CD4-positive, alpha-beta memory T cell (primary cell): ENCODE measurements at places on chromosomes 1 and 21. TPM values are rescaled to one million over a fixed set of nuclear protein-coding genes. Genes with fewer than 3 reads are reported as not detected.

GRCh38 chr1:237562242-237562823 lies 328.4 kb downstream of the ZP4 start:
- no peaks in the 10 kb centered on the region for H3K27me3 ChIP-seq
- no peaks in the 10 kb centered on the region for H3K4me1 ChIP-seq
- DNase-seq, result peak; percentile 39
- H3K36me3 ChIP-seq, result no peaks in the 10 kb centered on the region

Gene CENPF
- total RNA-seq, result 2.2 TPM

Gene DMBX1
- total RNA-seq, result not detected

DNA sequence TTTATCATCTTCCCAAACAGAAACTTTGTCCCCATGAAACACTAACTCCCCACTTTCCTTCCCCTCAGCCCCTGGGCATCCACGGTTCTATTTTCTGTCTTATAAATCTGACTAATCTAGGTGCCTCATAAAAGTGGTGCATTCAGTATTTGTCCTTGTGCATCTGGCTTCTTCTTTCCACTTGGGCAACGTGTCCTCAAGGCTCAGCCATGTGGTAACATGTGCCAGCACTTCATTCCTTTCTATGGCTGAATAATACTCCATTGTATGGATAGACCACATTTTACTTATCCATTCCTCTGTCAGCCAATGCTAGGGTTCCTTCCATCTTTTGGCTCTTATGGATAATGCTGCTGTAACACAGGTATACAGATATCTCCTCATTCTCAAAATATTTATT lies 305.0 kb upstream of the RUNX1 start:
- H3K27ac ChIP-seq, result no peak overlapping the region
- H3K4me3 ChIP-seq, result no peak overlapping the region
- no peak for DNase-seq
- no peaks in the 10 kb centered on the region for H3K27me3 ChIP-seq

DNA sequence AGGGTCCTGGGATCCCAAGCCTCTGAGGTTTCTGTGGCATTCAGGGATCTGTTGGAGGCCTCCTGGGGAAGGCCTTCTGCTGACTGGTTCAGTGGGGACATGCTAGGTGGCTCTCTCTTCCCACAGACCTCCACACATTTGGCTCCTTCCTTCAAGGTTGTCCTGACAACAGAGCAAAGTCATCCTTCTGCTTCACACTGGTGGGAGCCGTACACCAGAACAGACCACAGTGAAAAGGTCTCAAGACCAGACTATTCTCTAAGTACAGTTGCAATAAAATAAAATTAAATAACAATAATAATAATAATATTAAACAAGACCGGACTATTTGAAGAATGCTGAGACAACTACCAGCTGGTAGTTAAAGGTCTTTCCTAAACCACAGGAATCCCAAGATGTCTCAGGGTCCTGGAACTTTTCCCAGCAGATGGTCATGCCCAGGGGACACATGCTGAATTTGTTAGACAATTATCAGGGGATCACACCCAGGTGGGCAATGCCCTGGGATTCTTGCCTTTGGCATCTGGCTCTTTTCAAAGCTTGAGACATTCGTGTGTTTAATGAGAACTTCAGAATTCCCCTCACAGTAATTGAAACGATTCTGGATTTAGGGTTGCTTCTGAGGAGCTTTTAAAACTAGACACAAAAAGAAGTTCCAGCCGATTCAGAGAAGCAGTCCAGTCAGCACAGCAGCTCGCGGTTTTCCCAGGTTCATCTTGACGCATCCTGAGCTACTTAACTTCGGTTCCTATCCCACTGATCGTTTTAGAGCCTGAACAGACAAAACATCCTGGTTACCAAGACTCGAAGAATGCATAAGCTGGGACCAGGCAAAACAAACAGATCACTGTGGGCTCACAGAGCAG lies 22.9 kb downstream of the HTR1D start:
- H3K36me3 ChIP-seq, result no peaks in the 10 kb centered on the region
- no peaks in the 10 kb centered on the region for H3K27me3 ChIP-seq
- H3K4me3 ChIP-seq, result no peak overlapping the region
- H3K4me1 ChIP-seq, result no peaks in the 10 kb centered on the region

- no peak overlapping the region for H3K4me3 ChIP-seq
- DNase-seq, result no peak
- no peak overlapping the region for H3K27ac ChIP-seq
- no peaks in the 10 kb centered on the region for H3K27me3 ChIP-seq
- H3K4me1 ChIP-seq, result peaks cover 37% of the 10 kb centered on the region
Observed at GRCh38 chr21:33256019-33256418, 10.1 kb upstream of the IL10RB start.

DNA sequence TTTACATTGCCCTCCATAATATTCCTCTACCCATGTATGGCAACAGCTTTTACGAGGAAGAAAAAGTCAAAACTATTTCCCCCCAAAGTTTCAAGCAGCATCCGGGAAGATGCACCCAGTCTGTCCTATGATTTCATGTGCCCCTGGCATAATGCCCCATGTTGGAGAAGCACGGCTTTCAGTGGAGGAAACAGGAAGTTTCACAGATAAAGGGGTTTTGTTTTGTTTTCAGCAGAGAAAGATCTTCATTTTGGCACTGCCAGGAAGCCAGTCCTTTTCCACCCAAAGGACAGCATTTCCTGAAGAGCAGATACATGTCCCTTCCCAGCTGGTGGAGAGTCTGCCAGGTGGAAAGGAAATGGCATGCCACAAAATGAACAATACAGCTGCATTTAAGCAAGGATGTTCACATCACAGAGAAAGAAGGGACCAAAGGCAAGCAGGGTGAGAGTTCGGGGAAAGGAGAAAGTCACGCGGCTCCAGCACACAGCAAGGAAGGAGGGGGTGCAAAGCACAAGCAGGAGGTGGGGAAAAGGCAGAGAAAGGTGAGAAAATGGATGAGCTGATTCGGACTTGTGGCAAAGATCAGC lies 95.3 kb upstream of the HIVEP3 start:
- no peak for DNase-seq
- no peaks in the 10 kb centered on the region for H3K36me3 ChIP-seq
- H3K27me3 ChIP-seq, result no peaks in the 10 kb centered on the region

- no peak overlapping the region for H3K4me3 ChIP-seq
- DNase-seq, result no peak
- peaks cover 29% of the 10 kb centered on the region for H3K4me1 ChIP-seq
- no peaks in the 10 kb centered on the region for H3K27me3 ChIP-seq
- H3K27ac ChIP-seq, result no peak overlapping the region
Observed at GRCh38 chr1:116991171-116991845, 10.3 kb upstream of the CD101 start.

Gene FNDC10
- total RNA-seq, result 2.9 TPM

DNA sequence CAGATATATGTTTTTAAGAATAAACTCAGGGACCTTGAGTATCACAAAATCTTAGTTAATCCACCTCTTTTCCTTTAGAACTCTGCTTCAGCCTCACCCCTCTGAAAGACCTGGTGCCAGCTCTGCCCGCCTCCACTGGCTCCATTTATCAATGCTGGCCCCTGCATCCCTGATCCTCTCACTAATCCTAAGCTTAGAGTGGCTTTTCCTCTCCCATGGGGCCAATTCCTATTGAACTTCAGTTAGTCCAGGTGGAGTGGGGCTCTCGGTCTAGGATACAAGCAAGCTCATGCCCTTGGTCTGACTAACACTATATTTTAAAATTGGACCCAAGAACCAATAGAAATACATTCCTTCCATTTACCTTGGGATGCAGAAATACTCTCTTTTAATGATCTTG lies 87.0 kb downstream of the RGS7 start:
- H3K36me3 ChIP-seq, result no peaks in the 10 kb centered on the region
- H3K27ac ChIP-seq, result no peak overlapping the region
- no peaks in the 10 kb centered on the region for H3K4me1 ChIP-seq
- H3K27me3 ChIP-seq, result no peaks in the 10 kb centered on the region
- DNase-seq, result no peak

- no peak overlapping the region for H3K27ac ChIP-seq
- H3K4me3 ChIP-seq, result no peak overlapping the region
- H3K36me3 ChIP-seq, result no peaks in the 10 kb centered on the region
- no peak for DNase-seq
- no peaks in the 10 kb centered on the region for H3K27me3 ChIP-seq
- peaks cover 33% of the 10 kb centered on the region for H3K4me1 ChIP-seq
Observed at GRCh38 chr1:158998037-158998780, 11.5 kb upstream of the IFI16 start.

- no peaks in the 10 kb centered on the region for H3K4me1 ChIP-seq
- H3K27me3 ChIP-seq, result no peaks in the 10 kb centered on the region
- no peak for DNase-seq
- H3K36me3 ChIP-seq, result no peaks in the 10 kb centered on the region
- H3K27ac ChIP-seq, result no peak overlapping the region
Observed at GRCh38 chr1:10834770-10835412, 38.4 kb upstream of the CASZ1 start.

DNA sequence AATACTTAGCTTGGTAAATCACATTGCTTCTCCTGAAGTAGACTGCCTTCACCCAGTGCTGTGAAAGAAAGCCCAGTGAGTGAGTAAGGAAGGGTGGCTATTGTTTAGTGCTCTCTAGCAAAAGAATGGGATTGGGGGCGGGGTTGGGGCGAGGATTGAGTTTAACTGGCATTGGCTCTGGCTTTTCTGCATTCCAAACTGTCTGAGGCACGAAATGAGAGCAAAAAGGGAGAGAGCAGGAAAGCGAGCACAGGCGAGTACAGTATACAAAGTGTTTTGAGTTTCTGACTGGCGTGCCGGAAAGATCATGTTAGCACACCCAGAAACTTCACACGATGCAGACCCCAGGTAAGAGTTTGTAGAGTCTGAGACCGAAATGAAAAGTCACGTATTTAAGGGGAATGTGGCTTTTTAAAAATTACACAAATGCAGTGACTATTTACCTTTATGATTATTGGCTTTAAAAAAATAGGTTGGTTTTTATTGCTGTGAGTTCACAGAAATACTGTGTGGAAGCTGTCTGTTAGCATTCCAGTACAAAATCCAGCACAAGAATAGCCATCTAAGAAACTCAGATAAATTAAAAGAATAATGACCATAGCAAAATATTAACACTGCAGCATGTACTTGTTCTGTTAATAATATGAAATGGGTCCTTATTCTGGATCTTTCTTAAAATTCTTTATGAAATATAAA lies 155.4 kb downstream of the CLEC20A start:
- H3K27me3 ChIP-seq, result no peaks in the 10 kb centered on the region
- no peak overlapping the region for H3K27ac ChIP-seq
- no peak for DNase-seq
- no peaks in the 10 kb centered on the region for H3K36me3 ChIP-seq
- no peak overlapping the region for H3K4me3 ChIP-seq

GRCh38 chr1:3168678-3169077 lies 99.7 kb downstream of the PRDM16 start:
- H3K36me3 ChIP-seq, result no peaks in the 10 kb centered on the region
- no peaks in the 10 kb centered on the region for H3K27me3 ChIP-seq
- H3K4me3 ChIP-seq, result no peak overlapping the region
- no peaks in the 10 kb centered on the region for H3K4me1 ChIP-seq

Gene CHI3L1
- total RNA-seq, result 5.7 TPM

Gene SLC35F3
- total RNA-seq, result not detected

Gene SYCP1
- not detected for total RNA-seq

DNA sequence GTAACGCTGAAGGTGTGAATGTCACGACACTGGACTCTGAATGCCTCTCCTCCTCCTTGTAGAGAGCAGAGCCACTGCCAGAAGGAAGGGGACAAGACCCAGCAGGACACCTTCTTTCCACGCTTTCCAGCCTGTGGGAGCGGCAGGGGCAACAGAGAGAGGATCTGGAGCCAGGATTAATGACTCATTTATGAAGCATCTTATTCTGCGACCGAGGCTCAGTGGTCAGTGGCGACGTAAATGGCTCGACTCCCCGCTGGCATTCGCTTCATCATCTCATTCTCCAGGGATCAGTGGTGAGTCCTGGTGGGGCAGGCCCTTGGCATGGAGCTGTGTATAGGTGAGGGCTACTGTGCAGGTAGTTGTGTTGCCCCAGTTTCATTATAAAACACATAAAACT lies 4.6 kb downstream of the SLC37A1 start:
- peaks cover 23% of the 10 kb centered on the region for H3K4me1 ChIP-seq
- H3K36me3 ChIP-seq, result peaks cover 13% of the 10 kb centered on the region
- H3K27ac ChIP-seq, result no peak overlapping the region
- no peak for DNase-seq
- no peak overlapping the region for H3K4me3 ChIP-seq

GRCh38 chr1:37515185-37516034 lies 844 bp upstream of the MEAF6 start:
- H3K27me3 ChIP-seq, result no peaks in the 10 kb centered on the region
- H3K4me3 ChIP-seq, result peak overlapping the region; percentile 74
- H3K27ac ChIP-seq, result peak overlapping the region; percentile 82
- DNase-seq, result no peak

- H3K4me3 ChIP-seq, result no peak overlapping the region
- H3K4me1 ChIP-seq, result no peaks in the 10 kb centered on the region
- H3K36me3 ChIP-seq, result no peaks in the 10 kb centered on the region
Observed at GRCh38 chr1:159959451-159959850, 5.4 kb upstream of the SLAMF9 start.

DNA sequence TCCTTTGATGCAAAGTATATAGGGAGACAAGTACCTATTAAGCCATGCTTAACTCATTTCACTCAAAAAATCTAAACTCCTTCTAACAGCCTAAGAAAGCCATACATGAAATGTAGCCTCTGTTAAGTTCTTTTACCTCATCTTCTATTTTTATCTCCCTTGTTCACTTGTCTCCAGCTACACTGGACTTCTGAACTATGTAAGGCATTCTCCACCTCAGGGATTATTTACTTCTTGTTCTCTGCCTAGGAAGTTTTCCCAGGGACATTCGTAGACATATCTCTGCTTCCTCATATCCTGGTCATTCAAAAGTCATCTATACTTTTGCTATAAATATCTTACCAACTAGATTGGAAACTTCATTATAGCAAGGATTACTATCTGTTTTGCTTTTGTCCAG lies 96.9 kb downstream of the COP1 start:
- H3K4me3 ChIP-seq, result no peak overlapping the region
- no peaks in the 10 kb centered on the region for H3K27me3 ChIP-seq
- no peak overlapping the region for H3K27ac ChIP-seq
- H3K36me3 ChIP-seq, result no peaks in the 10 kb centered on the region
- no peaks in the 10 kb centered on the region for H3K4me1 ChIP-seq

Gene TEX38
- total RNA-seq, result not detected

Gene NUDT4B
- total RNA-seq, result 0.86 TPM

DNA sequence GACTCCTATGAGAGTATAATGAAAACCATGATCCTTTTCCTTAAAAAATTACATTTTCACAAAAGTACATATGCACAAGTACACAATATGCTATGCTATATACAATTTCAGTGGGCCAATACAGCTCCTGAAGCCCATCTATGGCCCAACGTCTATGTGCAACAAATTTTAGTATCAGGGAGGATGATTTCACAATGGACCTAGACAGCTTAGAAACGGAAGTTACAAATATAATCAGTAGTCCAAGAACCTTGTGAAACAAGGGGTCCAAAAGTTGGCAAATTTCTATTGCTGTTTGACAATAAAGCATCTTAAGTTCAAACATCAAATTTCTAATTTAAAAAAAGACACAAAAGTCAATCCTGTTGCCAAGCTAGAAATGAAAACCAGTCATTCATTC lies 87.0 kb downstream of the DPYD start:
- H3K36me3 ChIP-seq, result no peaks in the 10 kb centered on the region
- no peak overlapping the region for H3K27ac ChIP-seq
- no peaks in the 10 kb centered on the region for H3K27me3 ChIP-seq
- H3K4me3 ChIP-seq, result no peak overlapping the region
- no peaks in the 10 kb centered on the region for H3K4me1 ChIP-seq

Gene AQP10
- total RNA-seq, result not detected

Gene IFI44
- total RNA-seq, result 49.4 TPM
